ENCODE measurements at places on chromosomes 3 and 15.

- DNase-seq, result no peak
These were observed 33.2 kb upstream of the LEKR1 start for GRCh38 chr3:156792945-156793344.

DNA sequence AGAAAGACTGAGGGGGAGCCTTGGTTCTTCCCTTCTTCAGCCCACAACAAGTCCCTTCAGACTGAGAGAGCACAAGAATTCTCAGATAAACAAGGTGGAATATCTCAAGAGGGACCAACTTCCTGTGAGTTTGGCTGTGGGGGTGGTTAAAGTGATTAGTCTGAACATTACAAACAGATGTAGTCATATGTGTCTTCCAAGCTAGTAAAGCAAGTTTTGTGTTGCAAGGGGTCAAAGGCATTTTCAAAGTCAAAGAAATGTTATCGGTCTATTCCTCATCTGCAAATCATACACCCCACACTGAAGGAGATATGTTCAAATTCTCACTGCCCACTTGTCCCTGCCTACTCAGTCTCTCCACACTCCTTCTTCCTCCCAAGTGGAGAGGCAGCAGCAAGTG is 242.5 kb downstream of the FAM43A start:
- no peak for DNase-seq

GRCh38 chr15:69665641-69666111 is 213.1 kb downstream of the RPLP1 start:
- DNase-seq, result no peak

DNA sequence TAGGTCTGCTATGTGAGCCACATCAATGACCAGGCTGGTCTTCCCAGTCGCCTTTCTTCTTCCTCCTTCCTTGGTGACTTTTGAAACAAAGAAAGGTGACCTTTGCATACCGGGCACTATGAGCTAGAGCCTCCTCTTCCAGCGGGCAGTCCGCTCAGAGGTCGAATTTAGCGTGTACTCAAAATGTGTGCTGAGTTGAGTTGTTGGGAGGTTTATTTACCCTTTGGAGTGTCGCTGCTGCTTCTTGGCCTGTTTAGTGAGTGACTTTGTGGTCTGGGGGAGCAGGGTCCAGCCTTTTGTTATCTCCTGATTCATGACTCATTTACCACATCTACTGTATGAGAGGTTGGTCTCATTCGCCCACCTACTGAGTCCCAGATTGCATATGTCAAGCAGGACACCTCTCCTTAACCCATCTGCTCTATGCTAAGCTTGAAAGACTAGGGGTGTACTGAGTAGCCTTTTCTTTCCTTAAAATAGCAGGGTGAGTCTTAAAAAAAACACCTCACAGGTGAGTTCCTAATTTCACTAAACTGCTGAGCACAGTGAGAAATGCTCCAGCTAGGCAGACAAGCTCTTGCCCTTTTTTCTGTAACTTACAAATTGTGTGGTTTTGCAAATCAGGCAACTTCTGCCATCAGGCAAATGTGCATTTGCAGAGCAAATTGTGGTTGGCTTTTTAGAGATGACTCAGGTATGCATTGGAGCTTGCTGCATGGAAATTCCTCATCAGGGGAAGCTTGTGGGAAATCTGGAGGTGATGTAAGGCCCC is 3.2 kb upstream of the SIAH2 start:
- peak; percentile 64 for DNase-seq

GRCh38 chr3:94776401-94776915 is 713.6 kb downstream of the NSUN3 start:
- no peak for DNase-seq

GRCh38 chr3:70090322-70090913 is 90.9 kb downstream of the SAMMSON start:
- DNase-seq, result peak; percentile 28

DNA sequence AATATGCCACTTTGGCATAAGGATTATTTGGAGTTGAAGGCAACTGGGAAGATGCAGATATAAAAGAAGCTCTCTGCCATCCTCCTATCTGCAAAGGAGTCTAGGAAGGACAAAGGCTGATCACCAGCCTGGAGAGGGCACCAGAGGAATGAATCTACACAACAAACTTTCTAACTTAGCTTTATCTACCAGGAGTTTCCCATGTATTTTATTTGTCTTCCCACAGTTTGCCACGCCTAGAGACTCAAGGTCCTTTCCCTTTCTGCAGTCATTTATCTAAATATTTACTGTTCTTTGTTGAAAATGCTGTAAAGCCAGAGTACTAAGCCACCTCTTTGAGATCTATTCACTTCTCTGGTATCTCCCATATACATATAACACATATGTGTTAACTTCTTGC is 32.2 kb downstream of the GPR176 start:
- no peak for DNase-seq

DNA sequence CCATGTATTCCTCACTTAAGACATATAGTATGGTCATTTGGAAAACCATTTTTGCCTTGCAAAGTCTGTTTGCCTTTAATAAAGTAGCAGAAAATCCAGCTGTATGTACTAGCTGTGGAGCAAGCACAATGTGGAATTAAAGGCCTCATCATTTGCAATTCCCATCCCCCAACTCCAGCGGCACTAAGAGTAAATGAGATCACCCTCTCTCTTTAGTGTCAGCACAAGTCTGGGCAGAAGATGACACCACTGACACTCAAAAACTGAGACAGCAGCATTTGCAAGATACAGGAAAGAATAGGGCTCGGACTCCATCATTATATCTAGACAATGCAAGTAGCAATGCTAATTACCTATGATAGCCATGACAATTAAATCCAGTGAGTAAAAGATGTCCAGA is 24.7 kb upstream of the DYNC1LI1 start:
- DNase-seq, result no peak

- DNase-seq, result no peak
These were observed 75.8 kb downstream of the LRIG1 start for GRCh38 chr3:66425032-66425431.

DNA sequence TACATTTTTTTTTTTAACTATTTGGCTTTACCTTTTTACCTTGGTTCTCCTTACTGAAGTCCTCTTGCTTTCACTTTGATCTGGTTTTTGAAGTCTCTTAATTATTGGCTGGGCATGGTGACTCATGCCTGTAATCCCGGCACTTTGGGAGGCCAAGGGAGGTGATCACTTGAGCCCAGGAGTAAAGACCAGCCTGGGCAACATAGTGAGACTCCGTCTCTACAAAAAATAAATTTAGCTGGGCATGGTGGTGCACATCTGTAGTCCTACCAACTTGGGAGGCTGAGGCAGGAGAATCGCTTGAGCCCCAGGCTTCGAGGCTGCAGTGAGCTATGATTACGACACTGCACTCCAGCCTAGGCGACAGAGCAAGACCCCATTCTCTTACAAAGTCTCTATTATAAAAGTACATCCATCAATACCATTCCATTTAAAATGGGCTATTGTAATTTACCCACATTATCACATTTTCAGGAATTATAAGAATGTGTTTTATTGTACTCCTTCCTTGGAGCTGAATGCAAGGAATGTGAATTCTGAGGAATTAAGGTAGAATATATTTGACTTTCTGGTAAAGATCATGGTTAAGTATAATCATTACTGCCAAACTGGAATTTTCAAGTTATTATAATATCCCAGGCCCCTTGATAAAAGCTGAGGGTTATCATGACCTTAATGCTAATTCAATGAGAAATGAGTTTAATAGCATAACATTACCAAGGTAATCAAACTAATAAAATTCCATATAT is 49.0 kb downstream of the MSL2 start:
- no peak for DNase-seq

- DNase-seq, result no peak
These were observed 441.4 kb downstream of the CNTN4 start for GRCh38 chr3:2540115-2540514.

GRCh38 chr3:131406274-131406673 is 24.7 kb downstream of the NUDT16 start:
- no peak for DNase-seq

DNA sequence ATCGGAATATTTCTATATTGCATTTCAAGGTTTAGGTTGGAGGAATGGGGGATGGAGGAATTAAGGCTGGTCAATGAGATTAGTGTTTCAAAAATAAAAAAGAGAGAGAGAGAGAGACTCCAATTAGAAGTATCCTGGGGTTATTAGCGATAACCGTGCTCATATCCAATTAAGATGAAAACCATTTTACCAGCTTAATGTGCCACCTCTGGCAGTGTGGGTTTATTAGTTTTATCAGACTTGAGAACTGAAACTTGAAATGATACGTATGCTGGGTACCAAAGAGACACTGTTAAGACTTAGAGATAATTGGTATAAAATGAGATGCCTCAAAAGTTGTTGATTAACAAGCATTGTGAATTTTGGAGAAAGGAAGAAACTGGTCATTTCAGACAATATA is 251.5 kb upstream of the NR2F2 start:
- DNase-seq, result no peak
